ENCODE measurements at places on chromosomes 13 and 19.

DNA sequence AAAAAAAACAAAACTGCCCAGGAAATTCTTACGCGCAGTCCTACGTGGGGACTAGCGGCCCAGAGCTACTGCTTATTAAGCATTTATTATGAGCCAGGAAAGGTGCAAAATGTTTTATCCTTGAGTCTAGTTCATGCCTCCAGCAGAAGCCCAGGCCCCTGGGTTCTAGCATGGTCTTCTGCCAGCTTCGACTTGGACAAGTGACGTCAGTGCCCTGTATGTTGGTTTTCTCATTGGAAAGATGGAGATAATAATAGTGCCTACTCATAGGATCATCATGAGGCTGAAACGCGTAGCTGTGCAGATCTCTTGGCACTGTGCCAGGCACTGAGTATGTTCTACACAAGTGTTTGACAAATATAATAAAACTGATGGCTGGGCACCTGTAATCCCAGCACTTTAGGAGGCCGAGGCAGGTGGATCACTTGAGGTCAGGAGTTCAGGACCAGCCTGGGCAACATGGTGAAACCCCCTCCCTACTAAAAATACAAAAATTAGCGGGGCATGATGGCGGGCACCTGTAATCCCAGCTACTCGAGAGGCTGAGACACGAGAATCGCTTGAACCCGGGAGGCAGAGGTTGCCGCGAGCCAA, 12.4 kb upstream of the SULT2B1 start:
- no peaks in the 10 kb centered on the region for H3K27me3 ChIP-seq
- DNase-seq, result no peak
- H3K4me1 ChIP-seq, result no peaks in the 10 kb centered on the region
- no peak overlapping the region for H3K27ac ChIP-seq

DNA sequence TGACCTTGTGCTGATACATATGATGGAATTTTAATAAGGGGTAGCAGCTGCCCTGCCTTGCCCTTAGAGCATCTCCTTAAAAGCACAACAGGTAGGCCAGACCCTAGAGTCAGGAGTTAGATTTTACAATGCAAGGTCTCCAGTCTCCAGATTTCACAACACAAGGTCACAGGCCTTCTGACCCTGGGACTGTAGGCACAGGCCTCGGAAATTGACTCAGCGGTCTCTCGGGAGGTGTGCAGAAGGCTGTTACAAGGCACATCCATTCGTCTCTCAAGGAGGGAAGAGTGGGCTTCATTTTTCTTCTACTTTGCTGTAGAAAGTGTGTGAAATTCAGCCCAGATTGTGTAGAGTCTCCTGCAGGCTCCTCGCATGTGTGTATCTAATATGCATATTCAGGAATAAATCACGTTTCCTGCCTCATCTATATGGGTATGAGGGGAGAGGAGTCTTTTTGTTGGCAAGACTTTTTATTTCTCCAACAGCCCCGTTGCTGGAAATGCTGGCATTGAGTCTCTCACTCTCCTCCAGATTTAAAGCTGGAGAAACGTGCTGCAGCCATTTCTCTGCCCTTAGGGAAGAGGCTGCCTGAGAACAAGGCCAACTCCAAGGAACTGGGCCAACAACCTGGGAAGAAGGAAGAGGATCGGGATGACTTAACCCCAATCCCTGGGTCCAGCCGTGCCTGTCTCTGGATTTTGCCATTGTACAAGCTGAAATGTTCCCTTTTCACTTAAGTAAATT, 24.5 kb downstream of the UQCRFS1 start:
- no peak overlapping the region for H3K4me3 ChIP-seq
- H3K4me1 ChIP-seq, result no peaks in the 10 kb centered on the region
- H3K36me3 ChIP-seq, result no peaks in the 10 kb centered on the region
- H3K27me3 ChIP-seq, result no peaks in the 10 kb centered on the region
- DNase-seq, result no peak
- H3K27ac ChIP-seq, result no peak overlapping the region

DNA sequence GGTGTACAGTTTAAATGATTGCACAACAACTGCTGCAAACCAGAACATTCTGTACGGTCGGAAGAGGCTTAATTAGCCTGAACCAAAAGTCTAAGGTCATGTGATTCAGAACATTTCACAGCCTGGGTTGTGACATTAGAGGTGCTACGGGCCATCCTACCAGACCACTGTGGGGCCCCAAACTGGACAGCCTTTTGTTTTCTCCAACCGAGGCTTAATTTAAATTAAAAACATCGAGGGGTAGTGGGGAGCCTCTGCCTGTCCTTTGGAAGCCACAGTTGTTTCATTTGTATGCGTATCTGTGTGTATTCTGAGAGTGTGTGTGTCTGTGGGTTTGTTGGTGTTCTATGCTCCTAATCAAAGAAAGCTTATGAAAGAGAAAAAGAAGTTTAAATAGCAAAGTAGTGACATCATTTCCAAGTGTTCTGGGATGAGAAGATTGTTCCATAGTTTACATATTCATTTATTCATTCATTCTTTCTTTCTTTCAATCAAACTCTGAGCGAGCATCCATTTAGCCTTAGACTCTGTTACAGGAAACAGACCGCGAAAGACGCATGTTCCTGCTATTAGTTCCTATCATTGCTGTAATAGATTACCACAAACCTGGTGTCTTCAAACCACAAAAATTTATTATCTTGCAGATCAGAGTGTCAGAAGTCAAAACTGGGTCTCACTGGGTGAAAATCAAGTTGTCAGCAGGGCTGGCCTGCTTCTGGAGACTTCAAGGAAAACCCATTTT, 444.8 kb downstream of the FOXO1 start:
- no peaks in the 10 kb centered on the region for H3K36me3 ChIP-seq
- no peak overlapping the region for H3K27ac ChIP-seq
- H3K4me1 ChIP-seq, result peaks cover 2% of the 10 kb centered on the region
- no peak for DNase-seq

DNA sequence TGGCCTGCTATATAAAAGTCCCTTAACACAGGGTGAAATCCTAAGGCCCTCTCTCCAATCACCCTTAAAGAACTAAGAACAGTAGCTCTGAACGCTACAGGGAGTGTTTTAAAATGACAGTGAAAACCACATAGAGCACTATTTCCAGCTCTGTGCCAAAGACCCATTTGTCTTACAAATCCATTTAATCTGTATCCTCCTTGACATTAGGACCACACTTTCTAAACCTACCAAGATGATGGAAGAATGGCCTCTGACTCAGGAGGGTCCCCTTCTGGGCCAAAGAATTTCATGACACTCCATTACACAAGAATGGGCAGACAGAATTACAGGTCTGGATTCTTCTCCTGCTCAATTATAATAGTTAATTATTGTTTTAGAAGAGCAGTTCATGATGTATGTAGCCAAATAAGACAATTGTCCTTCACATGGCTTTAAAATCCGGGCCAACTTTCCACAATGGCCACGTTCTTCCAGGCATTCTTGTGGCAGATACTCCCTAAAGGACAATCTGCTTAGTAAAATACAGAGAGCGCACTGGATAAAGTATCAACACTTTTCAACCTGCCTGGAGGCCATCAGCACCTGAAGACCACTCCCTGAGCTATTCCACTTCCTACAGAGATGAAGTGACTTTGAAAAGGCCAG, 61.0 kb downstream of the STK24 start:
- no peak overlapping the region for H3K4me3 ChIP-seq
- no peak for DNase-seq
- peaks cover 75% of the 10 kb centered on the region for H3K36me3 ChIP-seq

GRCh38 chr13:108352599-108352998, 83.1 kb downstream of the TNFSF13B start:
- no peaks in the 10 kb centered on the region for H3K36me3 ChIP-seq
- H3K27me3 ChIP-seq, result no peaks in the 10 kb centered on the region
- H3K4me1 ChIP-seq, result no peaks in the 10 kb centered on the region
- no peak overlapping the region for H3K27ac ChIP-seq

- DNase-seq, result no peak
- no peaks in the 10 kb centered on the region for H3K27me3 ChIP-seq
- no peak overlapping the region for H3K27ac ChIP-seq
- no peaks in the 10 kb centered on the region for H3K4me1 ChIP-seq
These were observed 15.3 kb downstream of the FBXO27 start for GRCh38 chr19:39017026-39017425.

- no peaks in the 10 kb centered on the region for H3K4me1 ChIP-seq
- no peak overlapping the region for H3K27ac ChIP-seq
- H3K4me3 ChIP-seq, result no peak overlapping the region
- H3K36me3 ChIP-seq, result no peaks in the 10 kb centered on the region
These were observed 6.3 kb downstream of the PMIS2 start for GRCh38 chr19:35592226-35592625.

DNA sequence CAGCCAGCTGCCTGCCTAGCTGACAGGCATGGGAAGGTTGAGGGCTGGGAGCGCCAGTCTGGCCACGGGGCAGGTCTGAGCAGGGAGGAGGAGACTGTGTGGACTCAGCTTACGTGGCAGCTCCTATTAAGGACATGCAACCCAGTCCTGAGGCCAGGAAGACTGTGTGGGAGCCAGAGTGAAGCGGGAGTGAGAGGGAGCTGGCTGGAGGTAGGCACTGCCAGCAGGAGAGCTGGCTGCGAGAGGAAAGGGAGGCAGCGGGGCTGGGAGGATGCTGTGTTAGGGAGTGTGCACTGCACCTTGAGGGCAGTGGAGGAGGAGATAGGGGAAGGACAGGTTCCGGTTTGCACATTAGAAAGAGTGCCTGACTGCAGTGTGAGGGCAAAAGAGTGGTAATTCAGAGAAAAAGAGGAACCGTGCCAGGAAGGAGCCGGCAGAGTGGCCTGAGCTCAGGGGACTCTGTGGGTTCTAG, 99.2 kb downstream of the SLC7A1 start:
- no peak overlapping the region for H3K27ac ChIP-seq
- DNase-seq, result no peak
- H3K36me3 ChIP-seq, result no peaks in the 10 kb centered on the region
- peaks cover 2% of the 10 kb centered on the region for H3K27me3 ChIP-seq
- H3K4me3 ChIP-seq, result no peak overlapping the region
- peaks cover 10% of the 10 kb centered on the region for H3K4me1 ChIP-seq

GRCh38 chr13:78867655-78868054, 208.7 kb upstream of the OBI1 start:
- H3K4me3 ChIP-seq, result no peak overlapping the region
- no peaks in the 10 kb centered on the region for H3K27me3 ChIP-seq
- H3K36me3 ChIP-seq, result no peaks in the 10 kb centered on the region
- no peaks in the 10 kb centered on the region for H3K4me1 ChIP-seq

DNA sequence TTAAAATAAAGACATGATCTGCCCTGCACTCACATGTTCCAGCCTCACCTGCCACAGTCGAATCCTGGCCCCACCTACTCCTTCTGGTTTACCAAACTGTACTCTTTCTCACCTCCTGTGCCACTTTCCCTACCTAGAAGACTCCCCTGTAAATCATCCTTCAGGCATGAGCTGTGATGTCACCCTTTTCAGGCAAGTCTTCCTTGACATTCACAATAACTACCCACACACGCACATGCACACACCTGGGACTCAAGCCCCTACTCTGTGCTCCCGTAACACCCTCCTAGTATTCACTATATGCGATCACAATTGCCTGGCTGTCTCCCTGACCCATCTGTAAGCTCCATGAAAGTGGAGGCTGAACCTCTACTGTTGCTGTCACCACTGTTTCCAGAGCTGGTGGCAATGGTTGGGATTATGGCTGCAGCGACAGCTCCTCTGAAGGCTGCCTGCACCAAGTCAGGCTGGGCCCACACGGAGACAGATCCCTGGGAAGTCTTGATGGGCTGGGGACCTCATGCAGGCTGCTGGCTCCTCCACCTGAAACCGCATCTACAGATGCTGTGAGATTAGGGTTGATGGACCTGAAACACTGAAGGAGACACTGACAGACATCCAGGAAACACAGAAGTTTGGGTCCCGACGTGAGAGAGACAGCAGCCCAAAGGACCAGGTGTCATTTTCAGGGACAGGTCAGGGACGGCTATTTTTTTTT, 611.1 kb downstream of the UQCRFS1 start:
- H3K27me3 ChIP-seq, result no peaks in the 10 kb centered on the region
- H3K27ac ChIP-seq, result no peak overlapping the region
- no peaks in the 10 kb centered on the region for H3K4me1 ChIP-seq

GRCh38 chr13:66534561-66534960, 695.6 kb downstream of the PCDH9 start:
- H3K27ac ChIP-seq, result no peak overlapping the region
- H3K36me3 ChIP-seq, result no peaks in the 10 kb centered on the region
- H3K27me3 ChIP-seq, result no peaks in the 10 kb centered on the region
- H3K4me1 ChIP-seq, result no peaks in the 10 kb centered on the region
- H3K4me3 ChIP-seq, result no peak overlapping the region
- no peak for DNase-seq

DNA sequence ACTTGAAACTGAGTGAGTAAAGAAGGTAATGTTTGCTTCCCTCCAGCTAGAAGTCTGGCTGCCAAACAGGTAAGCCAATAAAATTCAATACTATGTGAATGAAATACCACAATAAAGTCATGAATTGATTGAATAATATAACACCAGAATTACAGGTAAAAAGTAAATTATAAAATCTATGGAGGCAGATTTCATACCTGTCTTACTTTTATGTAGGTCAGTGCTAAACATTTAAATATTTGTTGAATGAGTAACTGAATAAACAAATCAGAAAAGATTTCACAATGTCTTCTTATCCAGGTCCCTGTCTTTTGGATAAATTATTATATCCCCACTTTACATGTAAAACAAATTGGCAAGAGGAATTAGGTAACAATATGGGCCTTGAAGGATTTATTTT, 62.7 kb downstream of the MICU2 start:
- H3K4me1 ChIP-seq, result peaks cover 2% of the 10 kb centered on the region
- no peak for DNase-seq
- H3K27me3 ChIP-seq, result no peaks in the 10 kb centered on the region
- peaks cover 3% of the 10 kb centered on the region for H3K36me3 ChIP-seq

DNA sequence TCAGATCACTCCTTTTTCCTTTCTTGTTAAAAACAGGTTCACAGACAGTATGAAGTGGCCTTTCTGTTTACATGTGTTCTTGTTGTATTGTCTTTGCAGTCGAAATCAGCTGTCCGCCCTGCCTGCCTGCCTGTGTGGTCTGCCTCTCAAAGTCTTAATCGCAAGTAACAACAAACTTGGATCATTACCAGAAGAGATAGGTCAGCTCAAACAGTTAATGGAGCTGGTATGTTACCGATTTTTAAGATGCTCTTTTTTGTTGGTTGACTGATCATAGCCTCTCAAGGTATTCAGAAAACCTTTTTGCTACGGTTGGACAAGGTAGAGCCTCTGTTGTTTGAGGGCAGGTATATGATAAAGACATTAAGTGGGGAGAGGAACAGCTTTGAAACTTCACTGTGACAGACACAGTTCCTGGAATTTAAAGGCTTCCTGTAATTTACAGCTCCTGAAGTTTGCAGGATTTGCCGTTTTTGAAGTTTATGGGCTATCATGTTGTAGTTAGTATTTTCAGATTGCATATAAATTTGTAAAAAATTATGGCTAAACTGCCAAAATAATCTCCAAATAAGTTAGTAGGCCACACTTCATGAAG, 116.1 kb downstream of the LRCH1 start:
- no peak overlapping the region for H3K4me3 ChIP-seq
- no peak for DNase-seq
- H3K36me3 ChIP-seq, result no peaks in the 10 kb centered on the region
- peaks cover 12% of the 10 kb centered on the region for H3K4me1 ChIP-seq
- no peaks in the 10 kb centered on the region for H3K27me3 ChIP-seq

DNA sequence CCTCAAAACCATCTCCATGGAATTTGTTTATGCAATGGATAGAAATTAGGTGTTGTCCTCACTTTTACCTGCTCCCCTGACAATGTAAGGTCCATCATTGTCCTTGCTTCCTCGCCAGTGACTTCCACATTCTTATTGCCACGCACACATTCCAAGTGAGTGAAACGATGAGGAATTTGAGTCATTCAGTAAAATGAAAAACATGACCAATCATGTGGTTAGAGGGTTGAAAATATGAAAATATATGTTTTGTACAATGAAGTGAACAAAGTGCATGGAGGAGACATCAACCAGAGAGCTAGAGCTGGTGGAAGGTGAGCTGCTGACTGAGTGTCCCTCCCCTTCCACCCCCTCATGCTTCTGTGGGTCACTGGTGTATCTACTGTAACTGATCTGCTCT, 91.7 kb downstream of the ATP8A2 start:
- no peak overlapping the region for H3K4me3 ChIP-seq
- no peaks in the 10 kb centered on the region for H3K36me3 ChIP-seq
- DNase-seq, result no peak
- H3K27ac ChIP-seq, result no peak overlapping the region

Data from neuronal stem cell (in vitro differentiated cells).